Smooth muscle cell of the coronary artery (primary cell): ENCODE measurements at places on chromosomes 3 and 15. TPM values are rescaled to one million over a fixed set of nuclear protein-coding genes. Genes with fewer than 3 reads are reported as not detected.

The PSMA4 gene
- total RNA-seq, result 61.3 and 157 TPM in 2 replicates

The WHAMM gene
- total RNA-seq, result 2.3 and 2.8 TPM in 2 replicates

The AMT gene
- total RNA-seq, result 0.60 and 2.0 TPM in 2 replicates

The CILP gene
- total RNA-seq, result under 0.01 and 6.0 TPM in 2 replicates

The DNAH12 gene
- under 0.01 TPM in 2 replicates for total RNA-seq

The U2SURP gene
- total RNA-seq, result 17.7 and 36.7 TPM in 2 replicates

The DPPA2 gene
- total RNA-seq, result not detected in 2 replicates

The ADAMTSL3 gene
- 0.75 and 1.6 TPM in 2 replicates for total RNA-seq

The C3orf20 gene
- under 0.01 TPM in 1 of 2 replicates, not detected in the other for total RNA-seq

The ANKUB1 gene
- total RNA-seq, result not detected in 2 replicates

The CYP8B1 gene
- total RNA-seq, result not detected in 2 replicates

The MAGEL2 gene
- under 0.01 TPM in 2 replicates for total RNA-seq

The TIMP4 gene
- total RNA-seq, result 0.68 and 3.4 TPM in 2 replicates

The STX19 gene
- total RNA-seq, result not detected in 2 replicates

The TMEM108 gene
- 0.08 and 0.12 TPM in 2 replicates for total RNA-seq

The DUOXA2 gene
- not detected in 2 replicates for total RNA-seq

The SLC22A13 gene
- 0.15 and 0.94 TPM in 2 replicates for total RNA-seq

The P3H2 gene
- total RNA-seq, result 0.47 and 2.6 TPM in 2 replicates

The B3GALNT1 gene
- 8.2 and 37.6 TPM in 2 replicates for total RNA-seq

The NOP10 gene
- total RNA-seq, result 128 and 253 TPM in 2 replicates

The CCPG1 gene
- 56.9 and 66.5 TPM in 2 replicates for total RNA-seq

The HEMK1 gene
- 9.1 and 19.6 TPM in 2 replicates for total RNA-seq

The FBXL2 gene
- total RNA-seq, result 13.2 and 14.6 TPM in 2 replicates

The PPCDC gene
- total RNA-seq, result 3.3 and 10.1 TPM in 2 replicates

The HHLA2 gene
- total RNA-seq, result not detected in 2 replicates

The GFM1 gene
- 31.3 and 34.9 TPM in 2 replicates for total RNA-seq

The CLDN11 gene
- total RNA-seq, result 130 and 280 TPM in 2 replicates

The CXCR6 gene
- total RNA-seq, result not detected in 2 replicates

The TMCO5A gene
- not detected in 2 replicates for total RNA-seq

The NUSAP1 gene
- total RNA-seq, result 3.6 and 13.5 TPM in 2 replicates

The STAC gene
- total RNA-seq, result 13.0 and 17.5 TPM in 2 replicates

The RLBP1 gene
- not detected in 2 replicates for total RNA-seq

The AGBL1 gene
- not detected in 2 replicates for total RNA-seq

The TMEM212 gene
- total RNA-seq, result not detected in 2 replicates

The CDC25A gene
- total RNA-seq, result 0.47 and 3.2 TPM in 2 replicates

The LDHAL6B gene
- total RNA-seq, result not detected in 2 replicates

The ZIC1 gene
- total RNA-seq, result 1.6 TPM in 1 of 2 replicates, not detected in the other

The CLDN16 gene
- under 0.01 TPM in 1 of 2 replicates, not detected in the other for total RNA-seq

The FYTTD1 gene
- 16.0 and 32.7 TPM in 2 replicates for total RNA-seq

The TLR9 gene
- total RNA-seq, result under 0.01 TPM in 1 of 2 replicates, not detected in the other

The CCR4 gene
- under 0.01 TPM in 1 of 2 replicates, not detected in the other for total RNA-seq

The MAP1A gene
- 13.8 and 31.1 TPM in 2 replicates for total RNA-seq

The KNG1 gene
- not detected in 2 replicates for total RNA-seq

The TRMT10C gene
- total RNA-seq, result 5.3 and 17.8 TPM in 2 replicates

The PLA2G4E gene
- not detected in 2 replicates for total RNA-seq

The CPOX gene
- 14.7 and 18.7 TPM in 2 replicates for total RNA-seq

The SUCLG2 gene
- total RNA-seq, result 31.7 and 41.4 TPM in 2 replicates

The ARRDC4 gene
- 6.7 and 17.4 TPM in 2 replicates for total RNA-seq
